ENCODE measurements at places on chromosomes 11 and 22.

- DNase-seq, result no peak
Observed at GRCh38 chr11:69861901-69862300, 42.7 kb upstream of the FGF3 start.

- no peak for DNase-seq
Observed at GRCh38 chr11:69378303-69379141, 84.6 kb downstream of the MYEOV start.

- DNase-seq, result no peak
Observed at GRCh38 chr11:106082096-106082495, 4.6 kb downstream of the AASDHPPT start.

GRCh38 chr11:65551572-65552387 is 6.4 kb downstream of the LTBP3 start:
- DNase-seq, result no peak

DNA sequence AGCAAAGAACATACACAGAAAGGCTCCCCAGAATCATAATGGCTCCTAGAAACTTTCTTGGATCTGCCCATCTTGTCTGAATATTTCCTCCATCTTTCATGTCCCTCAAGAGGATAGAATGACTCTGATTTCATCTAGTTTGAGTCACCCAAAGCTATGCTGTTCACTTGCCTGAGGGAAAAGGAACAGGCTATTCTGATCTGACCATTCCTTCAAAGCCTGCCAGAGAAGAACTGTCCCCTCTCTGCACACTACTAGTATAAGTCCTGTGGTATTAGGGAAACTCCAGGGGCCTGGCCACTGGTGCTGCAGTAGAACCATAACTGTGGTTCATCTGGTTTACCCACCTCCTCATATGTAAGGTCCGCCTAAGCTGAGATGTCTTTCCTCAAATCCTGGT is 2.4 kb upstream of the PATE1 start:
- DNase-seq, result no peak

GRCh38 chr22:38923463-38924346 is 33.7 kb upstream of the APOBEC3A start:
- no peak for DNase-seq

DNA sequence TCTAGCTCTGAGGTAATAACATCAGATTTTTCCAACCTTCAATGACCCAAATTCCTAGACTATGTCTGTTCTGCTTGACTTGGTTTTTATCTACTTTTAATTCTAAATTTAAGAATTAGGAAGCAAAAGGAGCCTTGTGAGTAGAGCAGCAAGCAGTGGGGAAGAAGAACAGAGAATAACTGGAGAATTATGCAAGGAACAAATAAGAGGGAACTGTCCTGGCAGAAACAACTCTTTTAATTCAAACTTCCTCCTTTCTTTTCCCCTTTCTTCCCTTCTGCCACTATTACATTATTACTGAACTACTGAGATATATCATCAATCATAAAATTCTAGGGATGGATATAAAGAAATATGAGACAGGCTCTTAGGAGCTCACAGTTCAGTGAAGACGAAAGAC is 276.1 kb downstream of the SBF2 start:
- DNase-seq, result no peak

GRCh38 chr11:70786021-70786665 is 387.8 kb downstream of the CTTN start:
- no peak for DNase-seq

- DNase-seq, result no peak
Observed at GRCh38 chr11:88814076-88814475, 251.7 kb downstream of the GRM5 start.

DNA sequence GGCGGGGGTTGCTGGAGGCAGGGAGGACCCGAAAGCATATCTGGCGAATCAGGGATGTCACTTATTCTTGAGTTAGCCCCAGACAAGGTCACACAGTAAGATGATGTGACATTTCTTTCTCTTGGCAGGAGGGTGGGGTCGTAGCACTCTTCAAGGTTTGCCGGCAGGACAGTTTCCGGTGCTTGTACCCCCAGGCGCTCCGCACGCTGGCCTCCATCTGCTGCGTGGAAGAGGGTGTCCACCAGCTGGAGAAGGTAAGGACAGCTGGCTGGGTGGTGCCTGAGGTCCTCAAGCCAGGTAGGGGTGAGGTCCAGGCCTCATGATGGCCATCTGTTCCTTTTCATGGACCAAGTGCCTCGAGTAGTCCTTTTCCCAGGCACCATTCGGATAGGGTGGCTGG is 86.0 kb downstream of the INSC start:
- no peak for DNase-seq

GRCh38 chr11:88414981-88415413 is 77.5 kb upstream of the CTSC start:
- no peak for DNase-seq

DNA sequence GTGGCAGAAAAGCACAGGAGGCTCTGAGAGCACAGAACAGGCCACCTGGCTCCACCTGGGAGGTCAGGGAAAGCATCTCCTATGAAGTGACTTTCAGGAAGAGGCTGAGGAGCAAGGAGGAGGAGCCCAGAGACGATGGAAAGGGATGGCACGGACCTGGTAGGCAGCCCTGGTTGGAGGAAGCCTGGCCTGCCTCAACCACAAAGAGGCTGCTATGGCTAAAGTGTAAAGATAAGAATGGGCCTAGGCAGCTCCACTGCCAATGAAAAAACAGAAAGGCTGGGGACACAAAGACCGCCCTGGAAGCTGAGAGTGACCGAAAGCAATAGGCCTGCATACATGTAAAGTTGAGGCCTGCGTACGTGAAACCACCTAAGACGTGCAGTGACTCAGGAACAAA is 31.2 kb upstream of the ETS1 start:
- no peak for DNase-seq

- DNase-seq, result no peak
Observed at GRCh38 chr22:20238901-20239675, 29.0 kb downstream of the RTN4R start.

- DNase-seq, result no peak
Observed at GRCh38 chr11:66363805-66364535, 7.6 kb downstream of the SLC29A2 start.

DNA sequence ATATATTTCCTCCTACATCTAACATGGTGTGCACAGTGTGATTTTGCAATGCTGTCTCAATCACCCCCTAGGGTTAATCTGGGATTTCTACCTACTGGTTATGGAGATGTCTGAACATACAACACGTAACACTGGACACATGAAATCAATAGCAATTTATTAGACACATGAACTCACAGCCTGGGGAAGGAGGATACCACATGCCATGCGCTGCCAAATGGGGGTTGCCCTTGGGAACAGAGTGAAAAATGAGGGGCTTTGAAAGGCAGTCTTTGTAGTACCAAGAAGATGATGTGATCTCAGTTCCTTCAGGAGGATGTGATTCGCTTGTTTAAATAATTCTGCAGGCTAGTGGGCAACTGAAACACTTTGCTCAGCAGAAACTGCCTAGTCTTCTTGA is 253.6 kb upstream of the LRRC4C start:
- DNase-seq, result no peak

- no peak for DNase-seq
Observed at GRCh38 chr11:17611503-17612220, 64.6 kb downstream of the OTOG start.

- DNase-seq, result no peak
Observed at GRCh38 chr11:110318638-110319404, 22.4 kb upstream of the RDX start.
